ENCODE measurements at places on chromosomes 2 and 18.

- peak; percentile 12 for DNase-seq
These were observed 46.5 kb downstream of the FARSB start for GRCh38 chr2:222609381-222609780.

GRCh38 chr2:207787017-207787416 is 17.3 kb upstream of the FZD5 start:
- DNase-seq = no peak

DNA sequence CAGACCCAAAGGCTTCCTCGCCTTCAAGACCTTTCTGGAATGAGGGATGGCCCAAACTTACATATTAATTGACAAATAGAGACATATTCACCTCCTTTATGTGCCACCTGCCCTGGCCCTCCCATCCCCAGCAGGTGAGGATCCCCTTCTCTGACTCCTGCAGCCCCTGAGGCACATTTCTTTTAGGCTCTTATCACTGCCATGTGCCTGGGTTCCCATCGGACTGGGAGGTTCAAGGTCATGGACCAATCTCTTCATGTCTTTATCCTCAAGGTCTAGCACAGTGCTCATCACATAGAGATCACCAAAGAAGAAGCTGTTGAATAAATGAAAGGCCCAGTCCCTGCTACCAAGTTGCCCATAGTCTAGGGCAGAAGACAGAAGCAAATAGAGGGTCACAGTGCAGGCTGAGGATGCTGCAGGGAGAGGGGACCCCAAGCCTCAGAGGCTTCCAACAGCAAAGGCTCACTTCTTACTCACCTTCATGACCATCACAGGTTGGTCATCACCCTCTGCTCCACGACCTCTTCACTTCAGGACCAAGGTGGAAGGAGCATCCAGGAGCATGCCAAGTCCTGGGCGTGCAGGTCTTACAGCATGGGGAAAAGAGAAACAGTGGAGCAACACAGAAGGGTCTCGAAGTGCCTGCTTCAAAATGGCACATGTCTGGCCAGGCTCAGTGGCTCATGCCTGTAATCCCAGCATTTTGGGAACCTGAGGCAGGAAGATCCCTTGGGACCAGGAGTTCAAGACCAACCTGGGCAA is 193.9 kb downstream of the SMAD2 start:
- no peak for DNase-seq

- DNase-seq = peak; percentile 62
These were observed 70.6 kb upstream of the KLF7 start for GRCh38 chr2:207236156-207236935.

DNA sequence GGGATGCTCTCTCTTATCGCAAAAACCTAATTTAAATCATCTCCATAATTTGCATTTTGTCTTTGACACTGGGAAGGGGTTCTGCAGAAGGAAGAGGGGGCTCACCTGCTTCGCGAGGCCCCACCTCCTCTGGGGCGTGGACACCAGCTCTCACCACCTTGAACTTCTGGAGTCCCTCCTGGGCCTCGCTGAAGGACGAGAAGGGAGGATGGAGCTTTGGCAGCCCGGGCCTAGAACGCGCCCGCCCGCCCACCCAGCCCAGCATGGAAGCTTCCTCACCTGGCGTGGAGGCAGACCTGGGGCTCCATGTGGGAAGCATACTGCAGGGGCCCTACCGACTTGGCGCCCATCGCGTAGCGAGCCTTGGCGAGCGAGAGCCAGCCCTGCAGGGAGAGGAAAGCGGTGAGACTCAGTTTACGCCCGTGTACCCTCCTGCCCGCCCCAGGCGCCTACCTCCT is 1.1 kb upstream of the IMP4 start:
- no peak for DNase-seq

- DNase-seq = no peak
These were observed 163.1 kb downstream of the TTC32 start for GRCh38 chr2:19738707-19739106.

DNA sequence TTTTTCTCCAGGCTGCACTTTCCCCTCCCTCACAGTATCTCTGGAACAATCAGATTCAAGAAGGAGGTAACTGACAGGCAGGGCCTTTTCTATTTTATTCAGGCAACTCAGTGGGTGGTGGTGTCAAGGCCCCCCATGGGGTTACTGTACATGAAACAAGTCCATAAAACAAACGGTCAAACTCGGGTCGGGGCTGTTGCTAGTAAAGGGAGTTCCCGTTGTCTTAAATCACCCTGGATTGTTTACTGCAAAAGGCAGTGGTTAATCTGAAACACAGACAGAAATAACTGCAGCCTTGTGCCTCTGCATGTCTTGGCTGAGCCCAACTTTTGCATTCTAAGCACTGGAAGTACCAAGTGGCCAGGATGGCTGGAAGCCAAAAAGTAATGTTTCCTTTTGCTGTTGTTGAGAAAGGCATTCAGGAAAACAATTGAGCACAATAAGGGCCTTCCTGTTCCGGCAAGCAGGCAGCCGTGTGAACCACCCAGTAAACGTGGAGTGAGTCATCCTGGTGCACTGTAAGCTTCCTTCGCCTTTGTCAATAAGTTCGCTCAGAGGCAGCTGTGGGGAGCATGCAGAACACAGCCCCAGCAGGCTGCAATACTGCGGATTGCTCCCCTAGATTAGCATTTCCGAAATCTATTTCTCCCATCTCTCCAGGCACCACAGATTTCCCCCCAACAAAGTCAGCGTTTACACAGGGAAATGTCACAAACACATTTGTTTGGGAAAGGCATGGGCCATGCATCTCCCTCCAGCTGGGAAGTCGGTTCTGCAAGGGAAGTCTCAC is 149.6 kb downstream of the IRS1 start:
- DNase-seq = peak; percentile 39

All from inflammatory macrophage treated with lipopolysaccharide for 1 hour (primary cell).